Stimulated activated naive CD4-positive, alpha-beta T cell (primary cell): ENCODE measurements at places on chromosomes 6 and 20.

- no peak for DNase-seq
These were observed 56.7 kb downstream of the GJA10 start for GRCh38 chr6:89950879-89951391.

GRCh38 chr6:166999884-167000253 lies 672 bp downstream of the CEP43 start:
- DNase-seq = no peak

DNA sequence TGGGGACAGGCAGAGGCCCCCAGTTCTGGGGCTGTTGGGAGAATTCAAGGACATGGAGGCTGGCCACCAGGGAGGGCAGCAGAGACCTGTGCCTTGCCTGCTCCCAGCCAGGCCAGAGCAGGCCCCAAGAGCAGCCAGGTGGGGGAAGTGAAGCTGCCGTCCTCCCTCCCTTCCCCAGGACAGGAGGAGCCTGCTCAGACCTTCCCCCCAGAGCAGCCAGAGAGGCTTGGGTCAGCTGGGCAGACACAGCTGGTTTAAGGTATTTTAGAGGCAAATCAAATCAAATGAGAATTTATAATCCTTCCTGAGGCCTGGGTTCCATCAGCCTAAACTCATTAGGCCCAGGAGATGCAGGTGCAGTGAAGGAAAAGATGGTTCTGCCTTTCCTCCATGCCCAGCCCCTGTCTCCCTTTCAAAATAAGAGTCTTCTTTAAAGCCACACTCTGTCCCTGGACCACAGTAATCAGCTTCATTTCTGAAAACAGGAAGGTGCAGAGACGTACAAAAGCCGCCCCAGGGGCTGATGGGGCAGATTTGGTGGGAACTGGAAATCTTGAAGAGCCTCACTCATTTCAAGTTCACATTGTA lies 21.7 kb downstream of the BMP7 start:
- DNase-seq = no peak

DNA sequence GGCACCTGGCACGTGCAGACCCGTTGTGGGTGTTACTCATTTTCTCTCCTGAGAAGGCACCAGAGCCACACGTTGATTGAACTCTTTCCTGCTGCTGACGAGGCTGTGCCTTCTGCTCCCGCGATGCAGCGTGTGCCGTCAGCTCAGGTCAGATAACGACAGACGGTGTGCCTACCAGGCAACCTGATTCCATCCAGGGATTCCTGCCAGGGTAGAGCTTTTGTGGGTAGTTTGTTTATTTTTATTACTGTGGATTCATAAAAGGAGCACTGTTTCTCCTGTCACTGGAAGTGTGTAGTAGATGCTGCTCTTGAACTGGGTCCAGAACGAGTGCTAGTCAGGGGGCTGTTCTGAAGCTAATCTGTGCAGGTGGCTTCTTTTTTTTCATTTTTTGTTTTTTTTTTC lies 20.7 kb downstream of the PRPF6 start:
- DNase-seq = no peak

DNA sequence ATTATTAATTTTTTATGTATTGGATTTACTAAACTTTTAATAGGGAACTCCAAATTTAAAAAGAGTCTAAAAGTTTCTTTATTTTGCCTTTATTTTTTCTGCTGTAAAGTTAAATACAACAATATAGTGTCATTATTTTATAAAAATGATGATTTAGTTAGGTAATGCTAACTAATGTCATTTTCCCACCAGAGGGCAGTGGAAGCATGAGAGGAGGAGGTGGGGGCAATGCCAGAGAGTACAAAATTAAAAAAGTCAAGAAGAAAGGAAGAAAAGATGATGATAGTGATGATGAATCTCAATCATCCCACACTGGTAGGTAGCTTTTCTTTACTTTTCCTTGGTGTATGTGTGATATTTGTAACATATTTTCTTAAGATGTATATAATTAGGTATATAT lies 20.2 kb upstream of the FHL5 start:
- no peak for DNase-seq
